ENCODE measurements at places on chromosomes 3 and 15. TPM values are rescaled to one million over a fixed set of nuclear protein-coding genes. Genes with fewer than 3 reads are reported as not detected.

DNA sequence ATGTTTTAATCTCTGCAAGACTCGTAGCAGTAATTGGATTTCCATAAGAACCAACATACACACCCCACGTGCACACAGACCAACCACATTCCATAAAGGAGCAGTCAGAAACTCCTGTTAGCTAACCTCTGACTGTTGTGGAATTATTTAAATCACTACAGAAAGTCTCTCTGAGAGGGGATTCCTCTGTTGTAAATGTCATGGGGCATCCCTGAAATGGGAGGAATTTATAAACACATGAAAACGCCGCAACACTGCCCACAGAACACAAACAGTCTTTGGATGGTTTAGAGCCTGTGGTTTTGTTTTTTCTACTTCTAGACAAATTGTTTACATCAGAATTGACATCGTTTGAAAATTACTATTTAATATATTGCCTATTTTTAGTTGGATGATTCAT is 740.1 kb upstream of the GRM7 start:
- DNase-seq, result no peak

DNA sequence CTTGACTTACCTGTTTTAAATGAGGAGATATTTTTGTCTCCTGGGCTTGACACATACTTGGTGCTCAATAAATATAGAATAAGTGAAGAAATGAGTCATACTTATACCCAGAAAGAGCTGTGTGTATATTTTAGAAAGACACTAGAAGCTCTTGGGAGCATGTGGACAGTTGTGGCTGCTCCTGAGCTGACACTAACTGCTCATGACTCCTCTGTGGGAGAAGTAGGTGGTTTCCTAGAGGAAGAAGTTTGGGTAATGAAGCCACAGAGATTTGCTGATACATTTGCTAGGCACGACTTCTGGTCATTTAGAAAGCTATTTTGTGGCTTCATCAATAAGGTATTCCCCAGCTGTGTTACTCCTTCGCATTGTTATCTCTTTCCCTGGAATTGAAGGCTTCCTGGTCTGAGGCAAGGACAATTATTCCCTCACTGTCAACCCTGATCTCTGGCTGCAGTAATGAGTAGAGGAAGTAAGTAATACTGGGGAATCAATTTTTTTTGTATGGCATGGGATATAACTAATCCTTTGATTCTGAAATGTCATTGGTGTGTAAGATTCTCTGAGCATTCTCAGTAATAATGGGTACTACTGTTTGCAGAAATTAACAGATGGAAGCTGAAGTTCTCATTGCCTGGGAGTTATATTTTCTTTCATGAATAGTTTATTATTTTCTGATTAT is 79.6 kb upstream of the DCBLD2 start:
- no peak for DNase-seq

GRCh38 chr3:58839964-58840363 is 173.4 kb upstream of the FAM3D start:
- no peak for DNase-seq

KNG1 gene
- total RNA-seq, result not detected

FGF7 gene
- not detected for total RNA-seq

DNA sequence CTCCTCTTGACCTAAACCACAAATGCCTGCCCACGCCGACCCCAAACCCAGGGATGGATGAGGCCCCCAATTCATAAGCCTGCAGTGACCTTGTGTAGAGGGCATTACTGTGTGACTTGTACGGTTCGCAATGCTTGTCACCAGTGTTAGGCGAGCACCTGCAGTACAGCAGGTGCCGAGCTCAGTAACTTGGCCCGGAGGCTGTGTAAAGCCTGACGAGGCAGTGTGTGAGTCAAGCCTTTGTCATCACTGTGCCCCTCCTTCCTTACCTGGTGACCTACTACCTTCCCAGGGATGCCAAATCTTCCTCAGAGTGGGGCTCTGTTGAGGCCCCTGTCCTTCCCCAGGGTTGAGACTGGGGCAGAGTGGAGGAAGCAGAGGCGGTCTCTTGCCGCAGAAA is 37.2 kb upstream of the TMEM115 start:
- no peak for DNase-seq

GP9 gene
- total RNA-seq, result not detected
